Panc1 (cell line): ENCODE measurements at places on chromosomes 1 and 21.

DNA sequence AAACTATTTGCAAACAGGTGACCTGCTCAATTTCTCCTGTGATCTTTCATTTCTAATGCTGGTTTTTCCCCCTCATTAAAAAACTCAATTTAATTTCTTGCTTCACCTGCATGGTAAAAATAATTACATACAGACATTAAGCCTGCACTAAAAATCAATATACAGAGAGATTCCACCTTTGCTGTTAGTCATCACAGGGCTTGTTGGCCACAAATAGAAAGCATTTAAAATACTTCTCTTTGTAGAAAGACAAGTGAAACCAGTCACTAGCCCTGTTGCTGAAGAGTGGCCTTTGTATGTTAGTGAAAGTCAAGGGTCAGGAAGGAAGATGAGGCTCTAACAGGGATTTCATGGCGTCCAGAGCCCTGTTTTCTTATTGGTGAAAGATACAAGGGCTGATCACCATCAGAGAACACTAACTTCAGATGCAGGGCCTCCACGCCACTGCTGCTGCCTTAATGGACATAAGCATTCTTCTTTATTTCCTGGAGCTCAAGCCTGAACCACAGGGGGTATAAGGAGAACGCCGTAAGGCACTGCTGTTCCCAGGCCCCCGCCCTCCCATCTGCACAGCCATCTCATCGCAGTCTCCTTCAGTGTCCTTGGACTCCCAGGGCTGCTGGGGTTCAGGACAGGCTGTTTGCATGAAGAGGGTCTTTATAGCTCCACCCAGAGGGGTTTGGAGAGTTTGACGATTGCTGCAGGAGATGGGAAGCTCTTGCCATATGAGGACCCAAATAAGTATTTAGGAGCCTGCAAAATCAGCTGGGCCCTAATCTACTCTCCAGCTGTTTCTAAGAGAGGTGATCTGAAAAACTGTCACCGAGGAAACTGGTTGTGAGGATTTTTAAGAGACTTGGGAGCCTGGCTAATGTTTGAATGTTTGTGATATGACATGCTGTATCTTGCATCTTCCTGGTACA lies 117.3 kb upstream of the IRF2BP2 start:
- no peak for DNase-seq

GRCh38 chr1:96308314-96308713 lies 413.3 kb upstream of the PTBP2 start:
- no peak for DNase-seq

DNA sequence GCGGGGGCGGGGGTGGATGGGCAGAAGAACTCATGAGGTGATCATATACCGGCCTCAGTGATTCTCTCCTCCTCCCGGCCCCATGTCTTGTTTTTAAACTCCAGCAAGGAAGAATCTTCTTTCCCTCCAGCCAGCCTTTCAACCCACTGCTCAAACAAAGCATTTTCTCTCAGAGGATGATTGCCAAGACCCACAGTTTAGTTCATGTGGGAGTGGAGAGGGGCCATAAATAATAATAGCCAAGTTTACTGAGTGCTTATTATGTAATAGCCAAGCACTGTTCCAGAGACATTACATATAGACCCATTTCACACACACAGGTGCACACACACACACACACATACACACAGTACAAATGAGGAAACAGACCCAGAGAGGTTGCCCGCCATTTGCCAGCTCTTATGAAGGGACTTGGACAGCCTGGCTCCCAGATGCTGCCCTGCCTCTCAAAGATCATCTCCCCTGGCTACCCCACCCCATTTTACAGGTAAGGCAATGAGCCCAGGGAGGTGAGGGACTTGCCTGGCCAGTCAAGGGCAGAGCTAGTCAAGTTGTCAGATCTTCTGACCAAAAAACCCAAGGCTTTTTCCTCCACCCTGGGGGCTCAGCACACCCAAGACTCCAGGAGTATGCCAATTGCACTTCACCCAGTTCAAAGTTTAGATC lies 18.0 kb upstream of the BCAR3 start:
- no peak for DNase-seq

- no peak for DNase-seq
Measured at GRCh38 chr1:65165269-65165993, 17.4 kb downstream of the AK4 start.

DNA sequence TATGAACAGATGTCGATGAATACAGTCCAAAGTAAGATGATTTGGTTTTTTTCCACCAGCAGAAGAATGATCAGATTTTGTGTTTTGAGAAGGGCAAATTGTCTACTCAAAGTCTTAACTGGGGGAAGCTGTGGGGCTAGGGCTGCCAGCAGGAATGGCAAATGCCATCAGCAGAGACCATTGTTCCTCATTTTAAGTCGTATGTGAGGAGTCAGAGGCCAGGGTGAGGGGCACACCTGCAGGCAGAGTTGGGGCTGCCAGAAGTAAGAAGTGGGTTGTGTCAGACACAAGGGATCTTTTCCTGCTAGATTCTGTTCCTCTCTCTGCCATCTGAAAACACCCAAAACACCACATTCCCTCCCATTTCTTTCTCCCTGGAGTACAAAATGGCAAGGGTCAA lies 8.7 kb downstream of the PARK7 start:
- no peak for DNase-seq

DNA sequence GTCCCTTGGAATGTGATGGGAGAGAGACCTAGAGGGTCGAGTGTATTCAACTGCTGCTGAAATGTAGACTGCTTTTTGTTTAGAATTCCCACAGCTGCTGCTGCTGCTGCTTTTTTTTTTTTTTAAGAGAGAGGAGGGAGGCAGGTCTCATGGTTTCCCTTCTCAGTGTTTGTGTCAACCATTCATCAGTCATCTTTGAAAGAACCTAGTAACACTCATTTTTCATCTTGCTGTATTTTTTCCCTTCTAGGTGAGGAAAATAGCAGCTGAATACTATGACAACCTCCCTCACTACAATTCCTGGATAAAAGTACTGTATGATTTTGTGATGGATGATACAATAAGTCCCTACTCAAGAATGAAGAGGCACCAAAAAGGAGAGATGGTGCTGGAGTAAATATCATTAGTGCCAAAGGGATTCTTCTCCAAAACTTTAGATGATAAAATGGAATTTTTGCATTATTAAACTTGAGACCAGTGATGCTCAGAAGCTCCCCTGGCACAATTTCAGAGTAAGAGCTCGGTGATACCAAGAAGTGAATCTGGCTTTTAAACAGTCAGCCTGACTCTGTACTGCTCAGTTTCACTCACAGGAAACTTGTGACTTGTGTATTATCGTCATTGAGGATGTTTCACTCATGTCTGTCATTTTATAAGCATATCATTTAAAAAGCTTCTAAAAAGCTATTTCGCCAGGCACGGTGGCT lies 9.2 kb downstream of the DEGS1 start:
- DNase-seq = no peak

DNA sequence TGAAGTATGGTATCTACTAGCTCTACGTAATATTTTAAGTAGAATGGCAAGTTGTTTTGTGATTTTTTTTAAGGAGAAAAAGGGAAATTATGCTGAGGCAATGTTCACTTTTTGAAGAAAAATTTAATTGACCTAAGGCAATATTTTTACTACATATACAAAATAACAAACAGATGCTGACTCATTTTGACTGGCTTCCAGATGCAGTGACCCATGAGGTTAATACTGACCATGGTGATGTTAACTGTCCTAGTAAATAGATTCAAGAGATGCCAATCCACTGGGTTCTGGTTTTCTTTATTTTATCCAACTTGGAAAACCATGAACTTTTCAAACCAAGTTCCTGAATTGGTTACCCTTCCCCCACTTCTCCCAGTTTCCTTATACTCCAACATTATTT lies 154.9 kb downstream of the CRB1 start:
- no peak for DNase-seq

DNA sequence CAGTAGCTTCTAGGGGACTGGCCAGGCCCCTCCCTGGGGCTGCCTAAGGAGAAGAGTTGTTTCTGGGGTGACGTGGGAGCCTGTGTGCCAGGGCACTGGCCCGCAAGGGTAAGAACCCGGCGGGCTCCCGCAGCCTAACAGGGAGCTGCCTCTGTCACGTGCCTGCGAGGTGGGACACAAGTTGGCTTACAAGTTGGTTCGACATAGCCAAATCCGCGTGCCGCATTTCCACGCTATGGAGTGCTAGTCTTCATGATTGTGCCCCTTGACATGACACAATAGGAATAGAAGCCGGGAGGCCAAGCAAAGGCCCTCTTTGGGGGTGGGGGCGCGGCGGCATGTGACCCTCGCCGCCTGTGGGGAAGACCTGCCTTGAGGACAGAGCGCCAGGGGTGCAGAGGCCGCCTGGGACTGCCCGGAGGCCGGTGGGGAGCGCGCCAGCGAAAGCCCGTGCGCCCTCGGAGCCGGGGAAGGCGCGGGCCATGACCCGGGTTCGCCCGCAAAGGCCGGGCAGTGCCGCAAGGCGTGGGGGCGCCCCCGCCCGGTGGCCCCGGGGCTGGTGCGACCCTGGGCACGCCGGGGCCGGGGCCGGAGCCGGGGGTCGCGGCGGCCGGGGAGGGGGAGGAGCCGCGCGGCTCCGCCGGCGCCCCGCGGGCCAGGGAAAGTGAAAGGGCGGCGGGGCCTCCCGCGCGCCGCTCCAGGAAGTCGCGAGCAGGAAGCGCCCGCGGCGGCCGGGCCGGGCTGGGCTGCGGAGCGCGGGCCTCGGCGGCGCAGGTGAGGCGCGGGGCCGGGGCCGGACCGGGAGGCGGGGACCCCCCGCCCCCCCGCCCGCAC lies at the start of gene SLC37A1:
TSS of gene SLC37A1 (plus strand) at position 702 of the 834 bp plus-strand sequence. CDS start 4,603 bp downstream, outside the sequence.
- no peak for DNase-seq
